NCI-H2227 treated with DMSO at 0.1 percent for 48 hours (cell line): ENCODE measurements at places on chromosomes 5 and 9.

DNA sequence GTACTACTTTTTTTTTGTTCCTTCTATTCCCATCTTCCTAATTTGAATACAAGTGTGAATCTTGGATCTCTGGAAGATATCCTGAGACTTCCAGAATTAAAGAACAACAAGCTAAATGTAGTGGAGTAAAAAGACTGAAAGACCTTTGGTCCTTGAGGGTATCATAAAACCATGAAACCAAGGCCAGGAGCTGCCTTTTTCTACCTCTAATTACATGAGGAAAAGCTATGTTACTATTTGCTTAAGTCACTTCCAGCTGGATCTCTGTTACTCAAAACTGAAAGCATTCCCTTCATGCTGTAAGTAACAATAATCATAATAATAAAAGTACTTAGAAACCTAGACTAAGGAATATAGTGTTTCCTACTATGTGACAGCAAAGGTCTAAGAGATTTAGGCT is 649.6 kb downstream of the KCTD16 start:
- DNase-seq, result no peak

DNA sequence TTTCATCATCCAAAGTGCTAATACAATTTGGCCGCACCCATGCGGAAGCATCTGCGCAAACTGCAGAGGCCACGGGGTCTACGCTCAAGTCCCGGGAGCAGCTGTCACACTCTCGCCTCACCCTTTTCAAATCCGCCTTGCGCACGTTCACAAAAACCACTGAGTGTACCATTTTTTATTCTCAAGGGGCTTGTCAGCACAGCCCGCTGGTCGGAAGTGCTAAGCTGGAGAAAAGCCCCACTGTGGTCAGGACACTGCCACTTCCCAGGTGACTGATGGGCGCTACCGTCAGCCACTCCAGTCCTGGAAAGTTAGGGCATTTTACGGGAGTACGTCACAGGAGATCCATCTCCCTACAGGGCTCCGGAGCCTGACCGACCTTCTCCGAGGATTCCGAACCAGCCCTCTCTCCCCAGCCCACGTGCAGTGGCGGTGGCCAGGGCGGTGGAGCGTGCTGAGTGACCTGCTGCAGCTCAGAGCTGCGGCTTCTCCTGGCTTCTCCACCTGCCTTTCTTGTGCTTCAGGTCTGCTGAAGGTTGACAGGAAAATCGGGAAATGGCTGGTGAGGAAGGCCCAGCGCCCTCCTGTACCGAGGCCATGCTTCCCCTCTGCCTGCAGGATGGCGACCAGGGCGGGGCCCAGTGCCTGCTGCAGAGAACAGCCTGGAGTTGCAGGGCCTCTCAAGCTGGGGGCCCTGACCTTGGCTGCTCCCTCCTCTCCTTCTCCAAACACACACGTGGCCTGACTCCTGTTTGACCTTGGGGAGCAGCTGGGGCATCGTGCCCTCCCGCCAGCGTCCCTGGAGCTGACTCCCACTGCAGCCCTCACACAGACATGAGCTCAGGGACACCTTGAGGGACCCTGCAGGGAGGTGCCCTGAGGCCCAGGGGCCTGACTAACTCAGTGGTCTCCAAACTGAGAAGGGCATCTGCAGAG is 14.3 kb downstream of the RASGEF1C start:
- no peak for DNase-seq

DNA sequence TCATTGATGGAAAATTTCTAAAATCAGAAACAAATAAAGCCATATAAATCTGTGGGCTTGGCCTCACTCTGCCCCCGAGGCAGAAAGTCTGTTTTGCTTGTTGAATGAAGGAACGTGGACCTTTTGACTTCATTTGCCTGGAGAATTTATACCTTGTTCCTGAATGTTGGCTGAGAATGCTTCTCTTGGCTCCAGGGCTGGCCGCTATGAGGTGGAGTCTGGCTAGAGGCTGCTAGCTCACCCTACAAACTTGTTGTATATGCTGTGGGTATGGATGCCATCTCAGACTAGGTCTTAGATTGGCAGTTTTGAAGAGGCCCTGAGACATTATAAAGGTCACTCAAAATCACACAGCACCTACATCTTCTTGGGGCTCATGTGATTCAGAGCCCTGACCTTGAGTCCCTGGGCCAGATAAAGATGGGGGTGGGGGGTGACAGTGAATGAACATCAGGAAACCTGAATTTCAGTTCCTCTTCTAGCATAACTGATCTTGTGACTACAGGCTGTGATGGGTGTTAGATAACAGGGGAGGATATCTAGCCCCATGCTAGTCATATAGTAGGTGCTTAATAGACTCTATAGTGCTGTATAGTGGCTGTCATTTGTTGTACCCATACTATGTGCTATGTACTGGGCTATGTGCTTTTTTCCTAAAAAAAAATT is 2.8 kb downstream of the GM2A start:
- DNase-seq, result no peak

- DNase-seq, result no peak
These were observed 736.7 kb upstream of the WWC1 start for GRCh38 chr5:167554564-167555290.

GRCh38 chr9:96858670-96859069 is 4.4 kb upstream of the ZNF782 start:
- no peak for DNase-seq

- no peak for DNase-seq
These were observed 448.0 kb downstream of the CCDC171 start for GRCh38 chr9:16000811-16001210.

DNA sequence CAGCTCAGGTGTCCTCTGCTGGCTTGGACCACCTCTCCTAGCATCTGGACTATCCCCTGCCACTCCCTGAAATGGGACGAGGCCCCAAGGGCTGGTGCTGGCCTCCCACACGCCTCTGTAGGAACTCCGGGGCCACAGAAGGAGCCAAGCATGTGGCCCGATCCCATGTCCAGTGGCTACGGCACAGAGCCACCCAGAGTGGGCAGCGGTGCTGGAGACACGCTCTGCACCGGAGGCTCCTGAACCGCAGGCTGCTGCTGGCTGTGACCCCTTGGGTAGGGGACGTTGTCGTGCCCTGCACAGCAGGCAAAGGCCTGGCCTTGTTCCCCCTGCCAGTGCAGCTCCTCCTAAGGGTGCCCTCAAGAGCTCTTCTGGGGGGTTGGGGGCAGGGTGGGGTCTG is 6.4 kb upstream of the CARD9 start:
- no peak for DNase-seq

- DNase-seq, result no peak
These were observed 72.3 kb downstream of the SLCO4C1 start for GRCh38 chr5:102223542-102224477.
